ENCODE measurements at places on chromosomes 1 and 21.

DNA sequence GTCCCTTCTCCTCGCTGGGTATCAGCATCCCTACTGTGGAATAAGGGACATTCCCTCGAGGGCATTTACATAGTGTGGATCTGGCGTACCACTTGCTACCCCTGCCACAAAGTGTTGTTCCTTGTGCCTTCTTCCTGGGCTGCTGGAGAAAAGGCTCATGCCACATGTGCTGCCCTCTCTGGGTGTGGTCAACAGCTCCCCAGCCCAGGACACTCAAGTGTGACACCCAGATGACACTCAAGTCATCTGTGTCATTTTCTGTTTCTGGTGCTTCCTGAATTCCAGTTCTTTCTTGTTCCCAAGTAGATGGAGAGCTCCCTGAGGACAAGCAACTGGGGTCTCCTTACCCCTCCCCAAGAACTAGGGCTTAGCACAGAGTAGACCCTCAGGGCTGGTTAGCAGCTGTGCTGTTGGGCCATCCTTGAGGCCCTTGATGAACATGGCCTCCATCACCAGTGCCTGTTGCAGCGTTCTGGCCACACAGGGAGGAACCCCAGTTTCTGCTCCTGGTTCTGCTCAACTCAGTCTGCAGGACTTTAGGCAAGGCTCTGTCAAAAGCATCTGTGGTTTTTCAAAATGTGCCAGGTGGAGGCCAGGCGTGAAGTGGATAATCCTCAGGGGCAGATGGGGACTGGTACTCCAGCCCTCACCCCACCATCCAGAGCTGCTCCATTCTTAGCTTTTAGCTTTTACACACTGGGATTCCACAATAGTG lies 49.0 kb upstream of the CLIC4 start:
- no peak for DNase-seq

DNA sequence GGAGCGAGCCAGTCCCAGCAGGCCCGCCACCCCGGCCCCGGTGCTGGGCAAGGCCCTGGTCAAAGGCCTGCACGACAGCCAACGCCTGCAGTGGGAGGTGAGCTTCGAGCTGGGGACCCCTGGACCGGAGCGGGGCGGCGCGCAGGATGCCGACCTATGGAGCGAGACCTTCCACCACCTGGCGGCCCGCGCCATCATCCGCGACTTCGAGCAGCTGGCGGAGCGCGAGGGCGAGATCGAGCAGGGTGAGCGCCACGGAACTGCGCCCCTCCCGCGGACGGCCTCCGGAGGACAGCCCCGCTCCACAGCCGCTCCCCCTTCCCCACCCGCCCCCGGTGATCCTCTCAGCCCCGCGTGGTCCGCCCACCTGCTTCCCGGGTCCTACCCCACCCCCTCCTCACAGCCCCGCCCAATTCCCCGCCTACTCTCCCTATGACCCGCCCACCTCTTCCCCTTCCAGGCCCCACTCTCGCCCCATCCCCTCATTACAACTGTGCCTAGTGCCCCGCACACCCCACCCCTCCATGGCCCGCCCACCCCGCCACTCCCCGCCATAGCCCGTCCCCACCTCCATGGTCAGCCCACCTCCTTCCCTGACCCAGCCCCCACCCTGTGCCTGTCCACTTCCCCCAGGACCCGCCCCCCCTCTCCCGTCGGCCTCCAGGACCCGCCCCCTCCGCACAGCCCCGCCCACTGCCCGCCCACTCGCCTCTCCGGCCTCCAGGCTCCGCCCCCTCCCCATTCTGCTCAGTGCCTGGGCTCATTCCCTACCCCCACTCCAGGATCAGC lies 52.7 kb downstream of the VWA5B1 start:
- no peak for DNase-seq

GRCh38 chr1:186923486-186923885 lies 94.7 kb downstream of the PLA2G4A start:
- DNase-seq: no peak

- DNase-seq: no peak
These were observed 11.3 kb downstream of the FAM20B start for GRCh38 chr1:179036844-179037465.
